ENCODE measurements at places on chromosomes 3 and 15.

DNA sequence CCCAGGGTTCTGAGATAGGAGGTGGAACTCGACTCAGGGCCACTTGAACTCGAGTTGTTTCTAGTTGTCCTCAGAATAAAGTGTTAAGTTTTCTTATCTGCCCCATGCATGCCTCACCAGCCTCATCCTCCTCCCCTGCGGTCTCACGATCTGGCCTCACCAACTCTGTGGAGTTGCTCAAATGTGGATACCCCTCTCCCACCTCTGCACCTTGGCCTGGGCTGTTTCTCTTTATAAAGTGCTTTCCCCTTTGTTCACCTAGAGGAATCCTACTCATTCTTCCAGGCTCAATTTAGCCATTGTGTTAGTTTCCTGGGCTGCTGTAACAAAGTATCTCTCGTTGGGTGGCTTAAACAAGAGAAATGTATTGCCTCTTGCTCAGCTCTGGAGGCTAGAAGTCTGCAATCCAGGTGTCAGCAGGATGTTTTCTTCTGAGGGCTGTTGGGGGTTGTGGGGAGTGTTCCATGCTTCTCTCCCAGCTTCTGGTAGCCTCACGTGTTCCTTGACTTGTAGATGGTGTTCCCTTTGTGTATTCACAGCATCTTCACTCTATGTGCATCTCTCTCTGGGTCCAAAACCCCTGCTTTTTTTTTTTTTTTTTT is 100.7 kb downstream of the MEX3B start:
- DNase-seq = no peak

DNA sequence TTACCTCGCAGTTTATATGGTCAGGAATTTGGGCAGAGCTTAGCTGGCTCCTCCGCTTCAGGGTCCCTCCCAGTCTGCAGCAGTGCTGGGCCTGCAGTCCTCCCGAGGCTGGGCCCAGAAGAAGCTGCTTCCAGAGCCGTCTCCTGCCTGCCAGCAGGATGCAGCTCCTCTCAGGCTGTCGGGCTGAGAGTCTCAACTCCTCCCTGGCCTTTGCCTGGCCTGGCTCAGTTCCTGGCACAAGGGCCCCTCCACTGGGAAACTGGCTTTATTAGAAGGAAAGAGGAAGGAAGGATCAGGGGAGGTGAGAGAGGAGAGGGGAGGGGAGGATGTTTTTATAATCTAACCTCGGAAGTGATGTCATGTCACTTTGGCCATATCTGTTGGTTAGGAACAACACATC is 72.8 kb downstream of the GABRG3 start:
- DNase-seq = no peak

DNA sequence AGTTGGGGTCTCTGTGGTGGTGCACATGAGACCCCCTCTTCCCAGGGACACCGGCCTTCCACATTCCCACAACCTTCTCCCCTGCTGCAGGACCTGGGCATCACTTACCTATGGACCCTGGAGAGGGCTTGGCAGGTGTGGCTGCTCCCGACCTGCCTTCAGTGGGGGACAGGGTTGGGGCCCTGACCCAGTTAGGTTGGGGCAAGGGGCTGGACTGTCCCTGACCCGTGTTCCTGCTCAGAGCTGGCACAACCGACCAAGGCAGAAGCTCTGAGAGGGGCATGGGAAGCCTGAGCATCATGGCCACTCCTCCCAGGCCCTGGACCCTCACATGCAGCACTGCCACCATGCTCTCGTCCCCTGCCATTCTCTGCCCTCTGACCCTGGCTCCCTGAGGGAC is 6.1 kb downstream of the NBEAL2 start:
- no peak for DNase-seq

- no peak for DNase-seq
Observed at GRCh38 chr3:134965865-134966481, 170.9 kb downstream of the EPHB1 start.

GRCh38 chr15:74827614-74828013 is 1.2 kb downstream of the CPLX3 start:
- no peak for DNase-seq

DNA sequence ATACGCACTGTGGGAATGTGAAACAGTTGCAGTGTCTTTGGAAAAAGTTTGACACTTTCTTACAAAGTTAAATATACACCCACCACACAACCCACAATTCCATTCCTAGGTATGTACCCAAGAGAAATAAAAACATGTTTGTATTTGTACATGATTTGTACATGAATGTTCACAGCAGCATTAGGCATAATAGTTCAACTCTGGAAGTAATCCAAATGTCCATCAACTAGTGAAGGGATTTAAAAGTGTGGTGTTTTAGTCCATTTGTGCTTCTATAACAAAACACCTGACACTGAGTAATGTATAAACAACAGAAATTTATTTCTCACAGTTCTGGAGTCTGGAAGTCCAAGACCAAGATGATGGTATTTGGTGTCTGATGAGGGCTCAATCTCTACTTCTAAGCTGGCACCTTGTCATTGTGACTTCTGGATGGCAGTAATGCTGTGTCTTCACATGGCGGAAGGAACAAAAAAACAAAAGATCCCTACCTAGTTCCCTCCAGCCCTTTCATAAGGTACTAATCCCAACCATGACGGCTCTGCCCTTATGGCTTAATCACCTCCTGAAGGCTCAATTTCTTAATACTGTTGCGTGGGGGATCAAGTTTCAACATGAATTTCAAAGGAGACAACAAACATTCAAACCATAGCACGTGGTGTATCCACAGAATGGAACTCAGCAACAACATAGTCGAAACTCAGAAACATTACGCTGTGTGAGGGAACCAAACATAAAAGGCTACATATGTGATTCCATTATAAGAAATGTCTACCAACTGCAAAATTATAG is 120.5 kb downstream of the AQP9 start:
- DNase-seq = no peak

DNA sequence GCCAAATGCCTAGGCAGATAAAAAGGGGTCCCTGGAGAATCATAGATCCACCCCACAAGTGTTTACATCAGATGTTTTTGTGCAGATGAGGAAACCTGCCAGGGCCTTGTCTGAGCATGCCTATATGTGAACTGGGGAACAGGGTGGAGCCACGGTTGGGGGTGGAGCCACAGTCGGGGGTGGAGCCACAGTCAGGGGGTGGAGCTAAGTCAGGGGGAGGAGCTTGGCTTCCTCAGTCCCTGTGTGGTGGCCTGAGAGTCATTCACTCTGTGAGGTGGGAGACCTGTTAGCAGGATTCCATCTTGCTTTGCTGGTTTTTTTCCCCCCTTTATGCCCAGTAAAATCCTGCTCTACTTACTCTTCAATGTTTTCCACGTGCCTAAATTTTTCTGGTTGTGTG is 57.8 kb upstream of the TGFBR2 start:
- no peak for DNase-seq

- DNase-seq = no peak
Observed at GRCh38 chr3:25894101-25894500, 104.2 kb downstream of the OXSM start.

- DNase-seq = no peak
Observed at GRCh38 chr3:127421943-127422662, 134.3 kb upstream of the PRR20G start.

DNA sequence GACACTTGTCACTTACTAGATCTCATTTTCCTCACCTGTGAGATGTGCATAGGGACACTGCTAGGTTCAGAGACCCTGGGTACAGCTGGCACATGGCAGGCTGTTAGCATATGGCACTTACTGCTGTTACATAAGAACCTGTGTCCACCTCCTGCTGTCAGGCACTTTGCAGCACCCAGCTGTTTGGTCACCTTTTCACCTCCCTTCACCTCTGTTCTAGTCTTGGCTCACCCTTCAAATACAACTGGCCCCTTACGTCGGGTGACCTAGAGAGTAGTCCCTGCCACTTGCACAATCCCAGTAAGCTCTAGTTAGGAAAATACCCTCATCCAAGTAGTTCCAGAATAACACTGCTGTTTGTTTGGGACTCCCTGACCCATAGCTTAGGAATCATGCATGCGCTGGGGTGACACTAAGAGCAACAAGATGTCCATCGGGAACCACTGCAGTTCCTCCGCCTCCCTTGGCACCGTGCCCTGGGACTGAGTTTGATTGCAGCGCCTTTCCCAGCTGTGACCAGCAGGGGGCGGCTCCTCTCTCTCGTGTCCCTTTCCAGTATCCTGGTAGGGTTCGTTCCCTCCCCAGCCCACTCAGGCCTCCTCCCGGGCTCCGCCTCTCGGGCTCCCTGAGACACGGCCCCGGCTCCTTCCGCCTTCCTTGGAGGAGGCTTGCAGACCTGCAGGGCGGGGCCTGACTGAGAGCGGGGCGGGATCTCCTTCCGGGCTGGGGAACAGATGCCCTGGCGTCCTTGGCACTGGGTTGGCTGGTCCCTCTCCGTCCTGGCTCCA is 78.6 kb downstream of the ABHD5 start:
- peak; percentile 60 for DNase-seq

DNA sequence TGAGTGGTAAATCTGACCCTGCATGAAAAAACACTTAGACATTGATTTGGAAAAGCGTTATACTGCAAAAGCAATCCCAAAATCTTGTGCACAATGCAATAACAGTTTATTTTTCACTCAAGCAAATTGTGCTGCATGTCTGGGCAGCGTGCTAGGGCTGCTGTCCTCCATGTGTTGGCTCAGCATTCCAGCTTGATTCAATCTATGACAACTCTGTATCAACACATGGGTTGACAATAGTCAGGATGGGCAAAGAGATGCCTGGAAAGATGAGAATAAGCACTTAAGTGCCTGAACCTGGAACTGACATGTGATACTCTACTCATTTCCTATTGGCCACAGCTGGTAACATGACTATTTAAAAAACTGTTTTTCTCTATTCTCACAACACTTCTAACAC is 51.8 kb downstream of the DUT start:
- DNase-seq = no peak

GRCh38 chr3:121552379-121552778 is 6.6 kb upstream of the POLQ start:
- no peak for DNase-seq

GRCh38 chr15:29638781-29639180 is 183.5 kb downstream of the TJP1 start:
- no peak for DNase-seq

DNA sequence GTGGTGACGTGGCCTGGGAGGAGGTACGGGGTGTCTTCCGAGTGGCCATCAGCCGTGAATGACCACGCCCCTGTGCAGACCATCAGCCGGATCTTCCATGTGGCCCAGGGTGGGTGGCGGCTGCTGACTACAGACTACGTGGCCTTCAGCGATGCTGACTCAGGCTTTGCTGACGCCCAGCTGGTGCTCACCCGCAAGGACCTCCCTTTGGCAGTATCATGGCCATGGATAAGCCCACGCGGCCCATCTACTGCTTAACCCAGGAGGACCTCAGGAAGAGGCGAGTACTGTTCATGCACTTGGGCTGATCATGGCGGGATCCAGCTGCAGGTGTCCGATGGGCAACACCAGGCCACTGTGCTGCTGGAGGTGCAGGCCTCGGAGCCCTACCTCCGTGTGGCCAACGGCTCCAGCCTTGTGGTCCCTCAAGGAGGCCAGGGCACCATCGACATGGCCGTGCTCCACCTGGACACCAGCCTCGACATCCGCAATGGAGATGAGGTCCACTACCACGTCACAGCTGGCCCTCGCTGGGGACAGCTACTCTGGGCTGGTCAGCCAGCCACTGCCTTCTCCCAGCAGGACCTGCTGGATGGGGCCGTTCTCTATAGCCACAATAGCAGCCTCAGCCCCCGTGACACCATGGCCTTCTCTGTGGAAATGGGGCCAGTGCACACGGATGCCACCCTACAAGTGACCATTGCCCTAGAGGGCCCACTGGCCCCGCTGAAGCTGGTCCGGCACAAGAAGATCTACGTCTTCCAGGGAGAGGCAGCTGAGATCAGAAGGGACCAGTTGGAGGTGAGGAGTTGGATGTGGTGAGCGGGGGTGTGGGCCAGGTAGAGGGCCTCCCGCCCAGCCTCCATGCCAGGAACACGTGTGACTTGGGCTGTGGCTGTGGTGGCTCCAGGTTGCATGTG is 178.4 kb downstream of the TBC1D2B start:
- DNase-seq = no peak

All from central memory CD4-positive, alpha-beta T cell (primary cell).